CD4-positive, alpha-beta T cell treated with Interleukin-21 for 1 hour (primary cell): ENCODE measurements at places on chromosomes 4 and X.

- no peak for DNase-seq
Observed at GRCh38 chrX:34881671-34882070, 60.9 kb upstream of the FAM47B start.

GRCh38 chr4:102543030-102543928 is 42.1 kb downstream of the NFKB1 start:
- no peak for DNase-seq

GRCh38 chr4:43089730-43090129 is 197.2 kb downstream of the GRXCR1 start:
- no peak for DNase-seq

DNA sequence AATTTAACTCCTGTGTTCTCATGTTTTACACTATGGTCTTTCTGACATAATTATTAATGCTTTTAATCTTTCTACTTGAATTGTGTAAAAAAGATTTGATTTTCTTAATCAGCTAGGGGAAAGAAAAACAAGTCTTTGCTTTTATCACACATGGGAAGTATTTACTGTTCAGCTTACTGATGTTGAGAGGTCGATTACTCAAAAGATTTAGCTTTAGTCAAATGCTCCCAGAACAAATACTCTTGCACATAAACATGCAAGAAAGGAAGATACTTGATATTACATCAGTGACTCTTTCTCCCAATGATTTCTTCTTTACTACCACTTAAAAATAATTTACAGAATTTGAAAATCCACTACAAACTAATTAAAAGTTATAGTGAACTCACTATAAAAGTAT is 198.3 kb upstream of the FAT4 start:
- no peak for DNase-seq

DNA sequence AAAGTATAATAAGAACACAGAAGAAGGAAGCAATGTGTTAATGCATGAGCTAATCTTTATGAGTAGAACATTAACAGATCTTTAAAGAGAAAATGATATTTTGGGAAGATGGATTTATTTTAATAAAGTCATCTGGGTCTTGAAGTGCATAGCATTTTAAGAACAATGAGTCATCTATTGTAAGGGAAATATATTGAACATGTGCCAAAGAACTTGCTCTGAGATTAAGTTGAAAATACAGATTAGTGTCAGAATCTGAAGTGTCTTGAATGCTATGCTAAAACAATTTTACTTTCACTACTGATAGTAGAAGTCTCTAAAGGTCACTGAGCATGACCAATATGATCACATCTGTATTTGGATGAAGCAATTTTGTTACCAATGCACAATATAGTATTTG is 776.7 kb upstream of the GRID2 start:
- DNase-seq, result no peak

DNA sequence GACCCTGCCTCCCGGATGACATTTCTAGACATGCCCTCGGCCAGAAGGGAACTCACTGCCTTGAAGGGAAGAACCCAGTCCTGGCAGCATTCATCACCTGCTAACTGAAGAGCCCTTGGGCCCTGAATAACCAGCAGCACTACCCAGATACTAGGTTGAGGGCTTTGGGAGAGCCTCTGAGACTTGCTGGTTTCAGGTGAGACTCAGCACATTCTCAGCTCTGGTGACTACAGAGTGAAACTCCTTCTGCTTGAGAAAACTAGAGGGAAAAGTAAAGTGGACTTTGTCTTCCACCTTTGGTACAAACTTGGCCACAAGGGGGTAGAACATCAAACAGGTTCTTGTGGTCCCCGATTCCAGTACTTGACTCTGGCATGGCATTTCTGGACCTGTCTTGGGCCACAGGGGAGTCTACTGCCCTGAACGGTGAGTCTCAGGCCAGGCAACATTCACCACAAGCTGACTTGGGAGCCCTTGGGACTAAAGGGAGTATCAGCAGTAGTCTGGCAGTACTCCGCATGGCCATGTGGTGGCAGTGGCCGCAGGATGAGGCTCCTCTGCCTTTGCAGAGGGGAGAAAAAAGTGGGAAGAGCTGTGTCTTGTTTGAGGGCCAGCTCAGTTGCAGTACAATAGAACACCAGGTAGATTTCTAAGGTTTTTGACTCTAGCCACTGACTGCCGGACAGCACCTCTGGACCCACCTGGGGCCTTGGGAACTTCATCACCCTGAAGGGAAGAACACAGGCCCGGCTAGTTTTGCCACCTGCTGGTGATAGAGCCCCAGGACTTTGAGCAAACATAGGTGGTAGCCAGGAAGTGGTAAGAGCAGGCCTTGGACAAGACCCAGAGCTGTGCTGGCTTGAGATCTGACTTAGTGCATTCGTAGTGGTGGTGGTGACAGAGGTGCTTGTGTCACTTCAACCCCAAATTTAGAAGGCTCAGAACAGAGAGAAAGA is 414.8 kb downstream of the OPHN1 start:
- DNase-seq, result no peak

DNA sequence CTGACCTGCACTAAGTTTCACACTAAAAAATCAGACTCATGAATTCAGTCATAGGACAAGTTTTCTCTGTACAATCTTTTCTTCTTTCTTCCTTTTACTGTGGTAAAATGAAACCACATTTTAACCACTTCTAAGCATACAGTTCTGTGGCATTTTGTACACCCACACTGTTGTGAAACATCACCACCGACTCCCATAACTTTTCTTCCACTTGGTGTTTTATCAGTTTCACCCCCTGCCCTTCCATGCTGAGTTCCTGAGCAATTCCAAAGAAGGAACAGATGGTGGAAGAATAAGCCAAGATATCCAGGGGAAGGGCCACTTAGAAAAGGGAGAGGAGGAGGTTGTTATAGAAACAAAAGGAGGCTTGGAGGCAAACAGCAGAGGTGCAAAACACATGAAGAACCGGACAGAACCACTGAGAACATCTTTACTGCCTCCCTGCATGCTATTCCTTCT is 22.6 kb downstream of the SLC25A4 start:
- DNase-seq, result peak; percentile 62

DNA sequence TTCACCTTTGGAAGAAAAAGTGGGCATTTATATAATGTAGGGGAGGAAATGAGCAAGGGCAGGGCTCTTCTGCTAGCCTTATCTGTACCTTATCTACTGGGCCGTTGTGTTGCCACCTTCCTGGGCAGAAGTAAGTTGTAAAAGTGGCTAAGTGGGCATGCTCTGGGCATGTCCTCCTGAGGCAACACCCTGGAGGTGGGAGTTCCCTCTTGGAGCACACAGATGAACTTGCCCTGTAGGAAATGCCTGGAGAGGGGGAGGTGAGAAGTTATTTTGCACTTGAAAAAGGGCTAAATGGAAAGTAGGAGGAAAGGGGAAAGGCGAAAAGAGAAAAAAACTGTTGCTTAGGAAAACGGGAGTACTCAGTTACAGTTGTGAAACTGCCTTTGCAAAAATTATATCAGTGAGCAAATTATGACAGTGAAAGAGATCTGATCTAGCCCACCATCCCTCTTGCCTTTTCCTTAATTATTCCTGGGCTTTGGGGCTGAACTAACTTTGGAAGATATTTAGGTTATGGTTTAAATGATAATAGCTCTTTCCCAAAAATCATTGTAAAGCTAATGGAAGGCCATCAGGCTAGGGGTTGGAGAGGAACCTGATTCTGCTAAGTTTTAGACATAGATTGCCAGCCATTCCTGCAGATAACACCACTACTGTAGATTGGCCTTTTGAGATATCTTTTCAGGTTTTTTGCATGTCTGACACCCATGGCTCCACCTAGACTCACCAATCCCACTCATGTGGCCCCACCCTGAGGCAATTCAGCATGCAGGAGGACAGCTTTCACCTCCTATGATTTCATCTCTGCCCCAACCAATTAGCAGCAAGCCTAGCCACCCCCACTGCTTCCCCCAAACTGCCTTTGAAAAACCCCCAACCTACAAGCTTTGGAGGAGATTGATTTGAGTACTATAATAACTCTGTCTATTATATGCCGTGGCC is 20.5 kb upstream of the ZNF81 start:
- no peak for DNase-seq

DNA sequence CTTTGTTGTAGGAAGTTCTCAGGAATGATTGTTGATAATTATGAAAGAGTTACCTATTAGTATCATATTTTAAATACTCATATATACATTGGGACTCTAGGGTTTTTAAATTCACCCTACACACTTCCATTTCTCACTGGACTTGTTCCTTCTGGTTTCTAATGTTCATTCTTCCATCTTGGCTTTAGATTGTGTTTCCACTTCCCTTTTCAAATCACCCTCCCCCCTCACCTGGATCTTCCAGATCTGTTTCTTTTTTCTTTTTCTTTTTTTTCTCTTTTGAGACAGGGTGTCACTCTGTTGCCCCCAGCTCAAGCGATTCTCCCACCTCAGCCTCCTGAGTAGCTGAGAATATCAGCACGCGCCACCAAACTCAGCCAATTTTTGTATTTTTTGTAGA is 6.7 kb upstream of the KIT start:
- DNase-seq, result no peak

DNA sequence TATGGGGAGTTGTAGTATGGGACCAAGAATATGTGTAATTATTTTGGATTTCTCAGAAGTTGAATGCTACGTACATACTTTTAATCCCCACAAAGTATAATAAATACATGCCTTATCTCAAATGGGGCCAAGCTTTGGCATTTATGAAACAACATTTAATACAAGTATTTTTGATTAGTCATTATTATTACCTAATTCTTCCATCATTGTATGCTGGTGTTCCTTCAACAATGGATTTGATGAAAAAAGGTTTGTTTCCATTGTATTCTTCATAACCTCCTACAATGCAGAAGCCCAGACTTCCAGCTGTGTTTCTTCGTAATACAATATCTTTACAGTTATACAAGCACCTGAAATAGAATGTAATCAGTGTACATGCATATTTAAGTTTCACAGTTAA is 83.8 kb downstream of the FIP1L1 start:
- no peak for DNase-seq
